Pulmonary artery endothelial cell (primary cell): ENCODE measurements at places on chromosomes 6 and 20.

- no peak for DNase-seq
Measured at GRCh38 chr6:153503810-153504209, 372.7 kb upstream of the RGS17 start.

GRCh38 chr6:98900706-98901105, 47.0 kb downstream of the FBXL4 start:
- DNase-seq: no peak

DNA sequence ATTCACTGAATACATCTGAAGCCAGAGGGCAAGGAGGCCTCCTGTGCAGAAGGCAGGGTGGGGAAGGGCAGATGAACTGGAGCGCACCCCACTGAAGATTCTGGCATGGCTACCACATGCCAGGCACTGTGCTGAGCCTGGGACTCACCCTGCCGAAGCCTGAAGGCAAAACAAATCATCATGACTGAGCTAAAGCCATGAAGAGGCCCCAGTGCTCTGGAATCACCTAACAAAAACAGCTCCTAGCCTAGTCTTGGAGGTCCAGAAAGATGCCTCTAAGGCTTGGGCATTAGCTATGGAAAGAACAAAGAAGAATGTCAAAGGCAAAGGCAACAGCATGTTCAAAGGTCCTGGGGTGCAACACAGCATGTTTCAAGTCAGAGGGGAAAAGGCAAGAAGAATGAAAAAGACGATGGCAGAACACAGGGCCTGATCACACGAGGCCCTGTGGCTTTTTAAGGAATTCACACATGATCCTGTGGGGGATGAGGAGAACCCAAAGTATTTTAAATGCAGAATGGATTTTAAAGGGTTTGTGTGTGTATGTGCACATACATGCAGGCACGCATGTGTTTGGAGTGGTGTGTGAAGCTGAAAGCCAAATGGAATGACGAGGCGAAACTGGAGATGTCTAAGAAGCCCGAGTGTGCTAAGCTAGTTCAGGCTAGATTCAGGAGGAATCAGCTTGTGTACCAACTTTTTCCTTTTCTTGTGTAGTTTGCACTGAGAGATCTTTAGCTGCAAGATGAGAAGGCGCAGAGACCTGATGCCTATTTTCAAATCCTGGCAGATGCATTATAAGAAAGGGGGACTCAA, 261.4 kb downstream of the ZNF217 start:
- no peak for DNase-seq

GRCh38 chr6:158226655-158227512, 58.7 kb downstream of the GTF2H5 start:
- no peak for DNase-seq

GRCh38 chr6:12333128-12333527, 43.0 kb downstream of the EDN1 start:
- no peak for DNase-seq

- no peak for DNase-seq
Measured at GRCh38 chr20:35663516-35664465, 909 bp downstream of the CPNE1 start.

DNA sequence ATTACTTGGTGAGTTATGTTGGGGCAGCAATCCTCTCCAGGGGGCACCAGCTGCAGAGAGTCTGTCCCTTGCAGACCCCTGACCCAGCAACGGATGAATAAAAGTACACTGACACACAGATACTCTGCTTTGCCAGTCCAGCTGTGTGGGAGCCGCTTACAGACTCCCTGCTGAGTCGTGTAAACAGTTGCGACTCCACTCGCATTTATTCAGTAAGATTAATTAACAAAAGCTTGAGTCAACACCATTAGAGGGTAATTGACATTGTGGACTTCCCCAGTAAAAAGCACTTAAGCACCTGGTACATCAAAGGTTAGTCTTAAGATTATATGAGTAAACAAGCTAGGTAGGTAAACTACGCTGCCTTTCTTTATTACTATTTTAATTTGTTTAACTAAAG, 92.0 kb upstream of the TMEM181 start:
- no peak for DNase-seq

DNA sequence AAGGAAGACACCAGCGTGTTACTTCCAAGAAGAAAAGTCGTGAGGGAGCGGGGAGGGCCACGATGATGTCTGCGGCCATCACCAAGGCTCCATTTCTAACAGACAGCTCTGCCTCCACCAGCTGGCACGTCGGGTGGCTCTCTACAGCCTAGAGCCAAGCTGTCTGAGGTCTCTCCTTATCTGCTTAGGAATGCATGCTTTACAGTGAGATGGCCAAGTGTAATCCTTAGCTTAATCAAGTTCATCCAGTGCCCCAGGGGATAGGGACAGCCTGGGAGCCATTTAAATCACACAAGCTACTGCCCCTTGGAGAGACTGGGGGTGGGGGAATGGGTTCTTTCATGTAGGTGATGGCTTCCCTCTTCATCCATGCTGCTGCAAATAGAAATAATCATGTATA, 213.8 kb upstream of the CST7 start:
- DNase-seq: no peak

- DNase-seq: no peak
Measured at GRCh38 chr6:122154912-122155575, 244.4 kb upstream of the HSF2 start.

DNA sequence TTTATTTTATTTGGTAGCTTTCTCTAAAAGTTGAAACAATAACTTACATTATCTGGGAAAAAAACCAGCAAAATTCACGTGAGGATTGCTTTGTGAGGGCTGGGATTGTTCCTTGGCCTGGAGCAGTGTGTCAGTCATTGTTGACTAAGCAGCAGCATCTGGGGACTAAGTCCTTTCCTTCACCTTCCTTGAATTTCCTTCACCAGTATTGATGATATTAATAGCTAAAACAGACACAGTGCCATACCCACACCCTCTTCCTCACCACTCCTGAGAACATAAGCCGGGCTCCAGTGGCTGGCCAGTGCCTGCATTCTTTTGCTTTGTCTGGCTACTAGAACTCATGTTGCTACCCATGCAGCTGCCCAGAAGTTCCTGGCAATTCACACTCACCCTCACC, 23.7 kb downstream of the PLCB1 start:
- DNase-seq: no peak

DNA sequence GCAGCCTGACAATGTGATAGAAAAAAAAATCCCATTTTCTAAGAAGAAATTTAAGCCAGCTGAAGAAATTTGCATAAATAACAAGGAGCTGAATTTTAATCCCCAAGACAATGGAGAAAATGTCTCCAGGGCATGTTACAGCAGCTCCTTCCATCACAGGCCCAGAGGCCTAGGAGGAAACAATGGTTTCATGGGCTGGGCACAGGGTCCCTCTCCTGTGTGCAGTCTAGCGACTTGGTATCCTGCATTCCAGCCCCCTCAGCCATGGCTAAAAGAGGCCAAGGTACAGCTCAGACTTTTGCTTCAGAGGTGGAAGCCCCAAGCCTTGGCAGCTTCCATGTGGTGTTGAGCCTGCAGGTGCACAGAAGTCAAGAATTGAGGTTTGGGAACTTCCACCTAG, 73.1 kb downstream of the C6orf118 start:
- no peak for DNase-seq

DNA sequence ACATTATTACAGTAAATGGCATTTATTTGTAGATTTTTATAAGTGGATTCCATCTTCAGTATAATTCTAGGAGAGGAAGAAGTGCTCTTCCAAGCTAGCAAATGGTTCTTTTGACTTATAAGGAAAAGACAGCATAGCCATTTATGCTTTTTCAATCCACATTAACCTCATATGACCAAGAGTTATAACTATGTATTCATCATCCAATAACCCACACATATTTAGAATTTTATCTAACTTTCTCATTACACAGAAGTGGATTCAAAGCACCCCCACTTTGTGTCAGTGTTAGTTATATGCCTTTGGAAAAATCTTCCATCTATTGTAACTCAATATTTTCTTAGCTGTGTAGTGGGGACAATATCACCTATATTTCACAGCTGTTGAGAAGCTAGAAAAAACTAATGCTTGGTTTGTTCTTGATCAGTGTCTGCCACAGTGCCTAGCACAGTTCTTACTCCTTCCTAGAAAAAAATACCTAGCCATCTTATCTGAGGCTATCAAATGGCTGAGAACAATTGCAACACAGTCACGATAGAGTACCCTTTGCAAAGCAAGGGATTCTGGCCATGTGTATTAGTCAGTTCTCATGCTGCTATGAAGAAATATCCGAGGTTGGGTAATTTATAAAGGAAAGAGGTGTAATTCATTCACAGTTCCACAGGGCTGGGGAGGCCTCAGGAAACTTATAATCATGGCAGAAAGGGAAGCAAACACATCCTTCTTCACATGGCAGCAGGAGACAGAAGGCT, 986.3 kb downstream of the TFAP2A start:
- DNase-seq: no peak

- peak; percentile 39 for DNase-seq
Measured at GRCh38 chr6:14144678-14145113, 27.1 kb downstream of the CD83 start.

- no peak for DNase-seq
Measured at GRCh38 chr6:116136933-116137340, 11.0 kb upstream of the COL10A1 start.

- no peak for DNase-seq
Measured at GRCh38 chr6:47455533-47456209, 21.9 kb upstream of the CD2AP start.

DNA sequence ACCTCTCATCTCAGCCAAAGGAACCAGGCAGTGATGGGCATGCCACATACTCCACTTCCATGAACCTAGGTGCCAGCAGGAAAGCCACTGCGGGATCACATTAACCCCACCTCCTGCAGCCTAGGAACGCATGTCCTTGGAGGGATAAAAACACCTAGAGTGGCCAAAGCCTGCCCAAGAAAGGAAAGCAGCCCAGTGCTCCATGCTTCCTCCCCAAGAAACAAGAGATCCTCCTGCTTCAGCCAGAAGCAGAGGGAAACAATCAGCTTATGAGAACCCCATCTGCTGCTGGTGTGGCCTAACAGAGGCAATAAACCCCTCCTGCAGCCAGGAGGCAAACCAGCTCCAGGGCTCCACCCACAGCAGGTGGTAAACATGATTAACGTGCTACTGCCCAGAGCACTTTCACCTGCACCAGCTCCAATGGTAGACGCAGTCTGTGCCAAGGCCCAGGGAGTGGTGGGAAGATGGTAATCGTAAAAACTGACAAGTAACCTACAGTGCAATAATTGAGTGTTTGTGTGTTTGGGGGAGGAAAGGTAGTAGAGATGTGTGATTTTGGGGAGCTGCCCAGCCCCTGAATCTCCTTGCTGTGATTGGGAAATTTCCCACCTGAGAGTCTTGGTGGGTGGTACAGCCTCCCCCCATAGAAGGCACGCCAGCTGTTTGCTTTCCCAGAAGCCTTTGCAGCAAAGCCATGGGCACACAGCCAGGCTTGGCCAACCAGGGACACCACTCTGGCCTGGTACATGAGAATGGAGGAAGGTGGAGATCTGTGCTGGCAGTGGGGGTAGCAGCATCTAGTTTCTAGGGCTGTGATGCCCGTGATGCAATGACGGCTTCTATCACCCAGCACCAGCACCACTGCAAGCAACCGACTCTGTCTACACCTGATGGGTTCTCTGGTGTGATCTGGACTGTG, 50.6 kb upstream of the TBC1D7 start:
- no peak for DNase-seq

DNA sequence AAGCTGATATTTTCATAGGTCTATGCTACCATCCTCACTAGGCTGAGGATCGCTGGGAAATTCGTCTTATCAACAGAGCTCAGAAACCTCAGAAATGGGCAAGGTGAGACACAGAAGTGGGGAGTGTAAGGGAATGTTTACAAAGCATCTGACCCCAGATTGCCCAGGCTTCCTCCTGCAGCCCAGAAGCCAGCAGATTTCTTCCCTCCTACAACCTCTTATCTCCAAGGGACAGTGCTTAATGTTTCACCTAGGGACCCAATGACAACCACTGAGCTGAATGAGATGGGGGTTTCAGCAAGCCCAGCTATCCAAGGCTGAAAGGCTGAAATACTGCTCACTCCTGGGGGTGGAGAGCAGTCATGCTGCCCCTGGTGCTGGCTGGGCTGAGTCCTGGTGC, 52.4 kb upstream of the TBC1D7 start:
- no peak for DNase-seq

- no peak for DNase-seq
Measured at GRCh38 chr20:9506280-9506821, 8.0 kb upstream of the LAMP5 start.

- no peak for DNase-seq
Measured at GRCh38 chr20:2742934-2743559, 50.5 kb downstream of the EBF4 start.

GRCh38 chr20:11128220-11128718, 454.5 kb upstream of the JAG1 start:
- no peak for DNase-seq

DNA sequence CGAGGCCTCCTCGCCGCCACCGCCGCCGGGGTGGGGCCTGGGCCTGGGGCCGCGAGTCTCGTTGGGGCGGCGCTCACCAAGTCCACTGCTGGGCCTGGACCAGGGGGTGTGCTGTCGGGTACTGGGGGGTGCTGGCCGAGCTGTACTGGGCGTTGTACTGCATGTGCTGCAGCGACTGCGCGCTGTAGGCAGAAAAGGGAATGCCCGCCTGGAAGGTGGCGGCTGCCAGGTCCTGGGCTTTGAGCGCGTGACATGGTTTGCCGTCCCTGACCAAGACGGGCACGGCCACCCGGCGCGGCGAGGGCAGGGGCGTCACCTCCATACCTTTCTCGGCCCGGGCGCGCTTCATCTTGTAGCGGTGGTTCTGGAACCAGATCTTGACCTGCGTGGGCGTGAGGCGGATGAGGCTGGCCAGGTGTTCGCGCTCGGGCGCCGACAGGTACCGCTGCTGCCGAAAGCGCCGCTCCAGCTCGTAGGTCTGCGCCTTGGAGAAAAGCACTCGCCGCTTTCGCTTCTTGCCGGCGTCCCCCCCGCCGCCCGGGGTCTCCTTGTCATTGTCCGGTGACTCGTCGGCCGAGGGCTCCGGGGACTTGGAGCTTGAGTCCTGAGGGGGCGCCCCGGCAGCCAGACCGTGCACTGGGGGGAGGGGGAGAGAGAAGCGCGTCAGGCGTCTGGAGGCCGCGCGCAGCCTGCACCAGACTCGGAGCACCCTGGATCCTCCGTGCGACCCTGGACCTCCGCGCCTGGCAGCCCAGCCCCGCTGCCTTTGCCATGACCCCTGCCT, 1.8 kb downstream of the NKX2-2 start:
- no peak for DNase-seq

DNA sequence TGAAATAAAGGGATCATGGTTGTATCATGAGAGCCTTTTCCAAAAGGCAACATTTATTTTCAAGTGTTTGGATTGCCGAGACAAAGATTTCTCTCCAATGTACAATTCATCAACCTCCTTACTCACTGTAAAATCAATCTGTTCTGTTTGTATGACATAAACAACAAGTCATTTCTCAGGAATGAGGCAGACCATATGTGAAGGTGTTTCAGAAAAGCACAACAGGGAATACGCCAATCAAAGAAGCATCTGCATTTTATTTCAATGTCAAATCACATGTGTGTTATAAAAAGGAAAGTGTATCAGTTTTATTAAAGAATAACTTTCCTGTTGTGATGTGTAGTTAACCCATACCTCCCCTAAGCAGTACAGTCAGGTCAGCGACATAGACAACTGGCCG, 653.7 kb downstream of the TFAP2A start:
- no peak for DNase-seq

DNA sequence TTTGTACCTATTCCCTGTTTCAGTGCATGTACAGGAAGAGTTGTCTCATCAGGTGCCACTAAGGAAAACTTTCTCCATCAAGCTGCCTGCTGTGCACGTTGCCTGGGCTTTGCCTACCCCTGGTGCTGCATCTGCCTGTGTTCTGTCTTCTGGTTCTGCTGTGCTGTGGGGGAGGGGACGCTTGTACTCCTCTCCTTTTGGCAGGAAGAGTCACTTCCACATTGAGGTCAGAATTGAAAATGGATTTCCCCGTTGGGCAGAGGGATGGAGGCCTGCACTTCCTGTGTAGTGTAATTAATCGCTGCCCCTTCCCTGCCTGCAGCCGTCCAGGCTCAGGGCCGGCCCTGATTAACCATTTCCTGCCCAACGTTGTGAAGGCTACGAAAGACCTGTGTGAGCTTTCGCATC, 153.3 kb downstream of the SCML4 start:
- DNase-seq: peak; percentile 22
